Hematopoietic multipotent progenitor cell (in vitro differentiated cells): ENCODE measurements at places on chromosomes 7 and 10.

- DNase-seq = no peak
Observed at GRCh38 chr10:100238429-100238828, 9.0 kb upstream of the CHUK start.

- DNase-seq = no peak
Observed at GRCh38 chr7:5692845-5693278, 88.6 kb downstream of the RNF216 start.

DNA sequence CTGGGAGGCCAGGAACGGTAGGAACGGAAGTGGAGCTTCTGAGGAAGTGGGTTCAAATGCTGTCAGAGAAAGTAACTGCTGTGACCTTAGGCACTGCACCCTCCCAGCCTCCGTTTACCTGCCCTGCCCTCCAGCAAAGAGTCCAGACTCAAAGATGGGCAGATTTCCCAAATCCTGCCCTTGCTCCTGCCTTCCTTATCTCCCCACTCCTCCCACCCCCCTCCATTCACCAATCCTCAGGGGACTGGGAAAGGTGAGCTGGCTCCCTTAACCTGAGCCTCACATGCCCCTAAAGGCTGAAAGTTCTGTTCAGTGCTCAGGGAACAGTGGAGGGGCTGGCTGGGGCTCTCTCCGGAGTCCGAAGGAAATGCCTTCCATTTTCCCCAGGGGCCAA, 161.6 kb downstream of the SH3PXD2A start:
- no peak for DNase-seq

DNA sequence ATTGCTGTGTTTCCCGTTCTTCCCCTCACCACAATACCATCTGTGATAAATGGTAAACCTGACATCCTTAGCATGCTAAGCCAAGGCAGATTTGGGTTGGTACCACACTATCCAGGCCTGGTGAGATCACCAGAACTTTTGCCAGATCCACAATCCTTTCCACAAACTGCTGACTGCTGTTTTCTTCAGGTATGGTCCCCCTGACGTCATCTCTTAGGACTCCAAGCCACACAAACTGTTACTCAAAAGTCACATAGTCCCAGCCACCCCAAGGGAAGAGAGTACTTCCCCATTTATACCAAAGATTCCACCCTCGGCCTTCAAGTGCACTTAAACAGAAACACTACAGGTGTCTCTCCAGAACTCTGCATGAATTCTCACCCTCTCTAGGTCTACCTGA, 34.8 kb downstream of the SLC25A13 start:
- peak; percentile 72 for DNase-seq

DNA sequence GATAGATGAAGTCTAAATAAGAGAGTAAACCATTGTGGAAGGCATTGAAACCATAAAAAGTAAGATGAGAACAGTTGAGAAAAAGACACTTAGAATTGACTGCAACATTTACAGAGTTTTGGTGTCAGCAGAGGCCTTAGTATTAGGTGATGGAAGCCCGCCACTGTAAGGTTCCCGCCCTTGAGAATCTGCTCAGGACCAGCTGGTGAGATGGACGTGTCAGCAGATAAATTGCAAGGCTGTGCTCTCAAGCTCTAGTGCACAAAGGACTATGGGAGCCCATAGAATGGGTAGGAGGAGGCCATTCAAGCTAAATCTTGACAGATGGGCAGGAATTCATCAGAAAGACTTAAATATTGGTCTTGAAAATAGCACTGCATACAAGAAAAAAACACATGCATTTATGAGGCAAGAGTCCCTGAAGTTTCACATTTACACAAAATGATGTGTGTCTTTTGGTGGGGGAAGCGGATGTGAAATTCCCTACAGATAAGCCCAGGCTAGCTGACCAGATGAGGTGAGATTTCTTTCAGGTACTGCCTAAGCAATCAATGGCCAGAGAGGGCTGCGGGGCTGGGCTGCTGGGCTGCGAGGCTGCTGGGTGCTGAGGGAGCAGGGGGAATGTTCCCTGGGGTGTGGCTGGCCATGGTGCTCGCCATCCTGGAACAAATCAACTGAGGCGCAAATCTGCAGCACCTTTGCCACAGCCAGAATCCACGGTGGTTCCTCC, 42.5 kb downstream of the SYPL1 start:
- no peak for DNase-seq

DNA sequence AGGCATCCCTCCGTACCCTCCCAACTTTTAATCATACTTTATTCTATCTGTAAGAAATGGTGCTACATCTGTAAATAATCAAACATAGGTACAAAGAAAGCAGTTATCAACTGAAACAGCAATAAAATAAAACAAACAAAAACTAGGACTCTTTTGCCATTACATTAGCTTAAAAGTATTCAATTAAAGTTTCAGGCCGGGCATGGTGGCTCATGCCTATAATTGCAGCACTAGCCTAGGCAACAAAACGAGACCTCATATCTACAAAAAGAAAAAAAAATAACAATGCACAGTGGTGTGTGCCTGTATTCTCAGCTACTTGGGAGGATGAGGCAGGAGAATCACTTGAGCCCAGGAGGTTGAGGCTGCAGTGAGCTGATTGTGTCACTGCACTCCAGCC, 161.9 kb downstream of the SGMS1 start:
- no peak for DNase-seq

GRCh38 chr7:147436718-147437117, 1153.8 kb upstream of the C7orf33 start:
- no peak for DNase-seq

DNA sequence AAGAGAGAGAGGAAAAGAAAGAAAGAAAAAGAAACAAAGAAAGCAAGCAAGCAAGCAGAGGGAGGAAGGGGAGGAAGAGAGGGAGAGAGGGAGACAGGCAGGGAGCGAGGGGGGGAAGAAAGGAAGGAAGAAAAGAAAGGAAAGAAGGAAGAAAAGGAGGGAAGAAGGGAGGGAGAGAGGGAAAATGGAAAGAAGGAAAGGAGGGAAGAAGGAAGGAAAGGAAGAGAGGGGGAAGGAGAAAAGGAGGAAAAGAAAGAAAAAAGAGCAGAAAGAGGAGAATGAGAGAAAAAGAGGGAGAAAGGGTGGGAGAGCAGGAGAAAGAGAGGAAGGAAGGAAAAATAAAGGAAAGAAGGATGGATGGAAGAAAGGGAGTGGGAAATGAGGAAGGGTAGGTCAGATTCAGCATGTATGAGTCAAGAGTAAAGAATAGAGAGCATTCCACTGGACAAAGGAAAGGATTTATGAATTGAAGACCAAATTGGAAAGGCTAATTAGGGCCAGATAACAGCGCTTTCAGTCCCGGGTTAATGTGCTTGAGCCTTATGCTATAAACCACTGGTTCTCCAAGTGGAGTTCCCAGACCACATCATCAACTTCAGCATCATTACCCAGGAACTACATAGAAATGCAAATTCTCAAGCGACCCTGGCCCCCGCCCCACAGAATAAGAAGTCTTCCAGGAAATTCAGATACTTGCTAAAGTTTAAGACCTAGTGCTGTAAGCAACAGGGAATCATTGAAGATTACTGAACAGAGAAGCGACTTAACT, 85.1 kb downstream of the C10orf90 start:
- no peak for DNase-seq

- DNase-seq = peak; percentile 82
Observed at GRCh38 chr7:94620703-94621118, 35.2 kb downstream of the SGCE start.

DNA sequence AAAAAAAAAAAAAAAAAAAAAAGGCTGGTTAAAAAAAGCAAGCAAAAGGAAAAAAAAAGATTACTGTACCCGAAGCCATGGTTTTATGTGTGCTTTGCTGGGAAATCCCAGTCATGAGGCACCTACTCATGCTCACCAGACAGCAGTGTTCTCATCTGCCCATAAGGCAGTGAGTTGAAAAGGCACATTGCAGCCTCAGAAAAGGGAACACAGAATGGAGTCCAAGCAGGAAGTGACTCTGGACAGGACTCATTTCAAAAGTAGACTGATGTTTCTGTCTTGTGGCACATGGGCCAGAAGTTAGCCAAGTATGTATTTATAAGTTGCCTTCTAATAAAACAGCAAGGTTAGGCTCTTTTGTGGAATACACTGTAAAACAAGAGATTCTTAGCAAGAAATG, 40.2 kb downstream of the PDSS1 start:
- no peak for DNase-seq

GRCh38 chr7:24779283-24779655, 22.0 kb upstream of the GSDME start:
- DNase-seq = no peak

GRCh38 chr10:30391266-30391665, 42.2 kb upstream of the MTPAP start:
- no peak for DNase-seq

GRCh38 chr10:47351899-47352815, 4.0 kb downstream of the RBP3 start:
- DNase-seq = no peak

- DNase-seq = no peak
Observed at GRCh38 chr7:41995632-41996271, 241.3 kb downstream of the GLI3 start.

GRCh38 chr10:71696628-71697326, 22.8 kb downstream of the C10orf105 start:
- DNase-seq = peak; percentile 72

DNA sequence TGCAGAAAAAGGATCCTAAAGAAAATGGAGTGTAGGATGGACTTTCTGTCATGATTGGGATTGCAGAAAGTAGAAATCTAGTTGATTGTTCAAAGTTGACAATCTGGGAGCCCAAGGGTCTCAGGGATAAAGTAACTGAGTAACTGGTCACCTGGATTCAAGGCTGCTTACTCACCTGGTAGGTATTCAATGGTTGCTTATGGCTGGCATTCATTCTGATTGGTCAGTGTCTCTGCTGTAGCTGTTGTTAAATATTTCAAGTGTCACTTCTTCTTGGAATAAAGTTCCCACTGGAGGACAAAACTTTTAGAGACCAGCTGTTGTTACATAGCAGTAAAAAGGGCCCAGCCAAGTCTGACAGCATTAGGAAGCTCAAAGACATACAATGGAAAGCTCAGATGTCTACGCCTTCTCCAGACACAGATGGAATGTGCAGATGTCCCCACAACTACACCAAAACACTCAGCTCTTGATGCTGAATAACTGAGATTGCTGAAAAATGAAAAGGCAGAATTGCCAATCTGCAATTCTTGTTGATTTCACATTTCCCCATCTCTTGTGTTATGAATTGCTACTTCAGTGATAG, 106.9 kb downstream of the ZNF467 start:
- no peak for DNase-seq

DNA sequence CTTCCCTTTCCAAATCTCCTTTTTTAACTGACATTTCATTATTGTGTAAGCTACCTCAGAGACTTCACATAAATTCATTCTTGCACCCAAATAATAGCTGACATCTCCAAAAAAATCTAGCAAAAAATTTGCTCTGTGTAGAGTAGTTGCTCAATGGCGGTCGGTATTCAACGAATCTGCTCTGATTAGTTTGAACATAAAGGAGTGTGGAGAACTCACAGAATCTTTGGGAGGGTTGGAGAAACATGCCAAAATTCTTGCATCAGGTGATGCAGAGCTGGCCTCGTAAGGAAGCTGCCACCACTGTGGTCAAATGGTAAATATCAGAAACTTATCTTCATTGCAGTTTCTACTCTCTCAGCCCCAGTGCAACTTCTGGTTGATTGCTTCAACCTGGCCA, 201.2 kb upstream of the MDFIC start:
- DNase-seq = no peak

DNA sequence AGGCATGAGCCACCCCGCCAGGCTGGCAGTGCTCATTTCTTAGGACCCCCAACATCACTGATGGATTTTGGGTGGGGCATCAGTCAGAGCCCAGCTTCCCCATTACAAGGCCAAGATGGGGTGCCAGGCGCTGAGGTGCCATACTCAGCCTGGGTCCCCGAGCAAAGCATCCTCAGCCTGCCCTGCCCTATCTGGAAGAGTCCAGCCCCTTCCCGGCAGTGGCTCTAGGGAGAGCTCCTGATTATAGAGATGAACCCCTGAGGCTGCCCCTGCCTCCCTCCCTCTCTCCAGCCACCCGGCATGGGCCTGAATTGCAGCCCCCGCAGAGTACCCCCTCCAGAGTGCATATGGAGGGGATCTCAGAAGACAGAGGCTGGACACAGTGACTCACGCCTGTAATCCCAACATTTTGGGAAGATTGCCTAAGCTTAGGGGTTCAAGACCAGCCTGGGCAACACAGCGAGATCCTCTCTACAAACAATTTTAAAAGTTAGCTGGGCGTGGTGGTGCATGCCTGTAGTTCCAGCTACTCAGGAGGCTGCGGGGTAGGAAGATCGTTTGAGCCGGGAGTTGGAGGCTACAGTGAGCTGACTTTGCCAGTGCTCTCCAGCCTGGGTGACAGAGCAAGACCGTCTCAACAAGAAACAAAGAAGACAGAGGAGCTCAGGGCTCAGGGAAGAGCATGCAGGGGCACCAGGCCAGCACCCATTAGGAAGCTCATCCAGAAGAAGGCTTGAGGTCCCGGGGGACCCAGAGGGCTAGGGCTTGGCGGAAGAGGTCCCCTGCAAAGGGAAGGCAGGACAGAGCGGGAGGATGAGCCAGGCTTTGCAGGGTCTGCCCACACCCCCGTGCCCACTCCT, 13.3 kb downstream of the LAT2 start:
- DNase-seq = no peak

DNA sequence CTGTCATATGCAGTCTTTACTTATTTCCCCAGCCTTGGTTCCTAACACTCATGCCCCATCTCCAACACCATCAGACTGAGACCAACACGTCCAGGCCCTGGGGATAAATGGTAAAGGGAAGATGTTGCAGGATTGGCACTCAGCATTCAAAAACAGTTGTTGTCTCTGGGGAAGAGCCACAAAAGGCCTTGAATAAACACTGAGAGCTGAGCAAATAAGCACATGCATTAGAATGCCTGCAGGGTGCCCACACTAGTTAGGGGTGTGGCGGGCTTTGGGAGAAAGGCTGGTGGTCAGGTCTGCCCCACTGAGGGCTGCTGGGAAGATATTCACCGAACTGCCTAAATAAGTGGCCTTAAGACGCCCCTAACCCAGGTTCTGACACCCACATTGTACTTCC, 391.0 kb downstream of the GFRA1 start:
- no peak for DNase-seq

DNA sequence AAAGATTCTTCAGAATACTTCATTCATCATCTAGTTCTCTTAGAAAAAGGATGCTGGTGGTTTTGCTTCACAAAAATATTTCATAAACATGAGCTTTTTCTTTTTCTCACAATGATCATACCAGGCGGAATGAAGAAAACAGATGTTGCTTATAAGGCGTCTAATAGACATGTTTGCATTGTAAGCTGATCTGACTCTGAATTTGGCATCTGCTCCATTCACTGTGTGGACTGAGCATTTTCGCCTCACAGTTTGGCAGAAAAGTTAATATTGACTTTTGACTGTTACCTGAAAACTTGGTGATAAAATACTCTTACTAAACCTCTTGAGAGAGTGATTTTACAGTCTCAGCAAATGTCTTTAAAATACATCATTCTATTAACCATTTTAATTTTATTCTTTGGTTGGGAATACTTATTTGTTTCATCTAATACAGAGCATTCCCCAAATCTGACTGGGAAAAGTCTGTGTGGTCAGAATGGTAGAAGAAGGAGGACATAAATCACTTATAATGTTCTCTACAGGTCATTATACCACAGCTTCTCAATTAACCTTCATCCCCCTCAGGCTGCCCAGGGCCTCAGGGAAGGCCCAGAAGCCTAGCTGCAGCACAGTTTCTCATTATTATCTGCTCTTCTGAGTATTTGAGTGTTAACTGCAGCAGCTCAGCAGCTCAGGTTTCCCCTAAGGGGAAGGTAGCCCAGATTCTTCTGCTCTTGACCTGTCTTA, 121.6 kb upstream of the KAT6B start:
- no peak for DNase-seq

GRCh38 chr10:49292565-49293207, 6.3 kb upstream of the C10orf71 start:
- no peak for DNase-seq
